ENCODE measurements at places on chromosomes 3 and 15.

- no peak for DNase-seq
Observed at GRCh38 chr15:45123397-45123796, 6.3 kb downstream of the DUOXA1 start.

DNA sequence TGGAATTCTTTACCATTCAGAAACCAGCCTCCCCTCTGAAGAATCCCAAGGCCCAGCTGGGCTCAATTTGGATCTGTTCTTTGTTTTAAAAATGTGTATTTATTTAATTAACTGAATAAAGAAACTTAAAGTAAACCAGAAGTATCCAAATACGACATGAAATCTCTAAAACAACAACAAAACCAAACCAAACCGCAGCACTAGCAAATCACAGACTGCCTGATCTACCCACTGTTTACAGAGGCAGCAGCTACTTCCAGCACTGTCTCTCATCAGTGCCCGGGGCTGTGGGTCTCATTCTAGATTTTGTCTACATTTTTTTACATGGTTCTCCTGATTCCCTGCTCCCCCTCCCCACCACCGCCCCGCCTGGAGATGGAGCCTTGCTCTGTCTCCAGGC lies 2.3 kb downstream of the FLNB start:
- no peak for DNase-seq

DNA sequence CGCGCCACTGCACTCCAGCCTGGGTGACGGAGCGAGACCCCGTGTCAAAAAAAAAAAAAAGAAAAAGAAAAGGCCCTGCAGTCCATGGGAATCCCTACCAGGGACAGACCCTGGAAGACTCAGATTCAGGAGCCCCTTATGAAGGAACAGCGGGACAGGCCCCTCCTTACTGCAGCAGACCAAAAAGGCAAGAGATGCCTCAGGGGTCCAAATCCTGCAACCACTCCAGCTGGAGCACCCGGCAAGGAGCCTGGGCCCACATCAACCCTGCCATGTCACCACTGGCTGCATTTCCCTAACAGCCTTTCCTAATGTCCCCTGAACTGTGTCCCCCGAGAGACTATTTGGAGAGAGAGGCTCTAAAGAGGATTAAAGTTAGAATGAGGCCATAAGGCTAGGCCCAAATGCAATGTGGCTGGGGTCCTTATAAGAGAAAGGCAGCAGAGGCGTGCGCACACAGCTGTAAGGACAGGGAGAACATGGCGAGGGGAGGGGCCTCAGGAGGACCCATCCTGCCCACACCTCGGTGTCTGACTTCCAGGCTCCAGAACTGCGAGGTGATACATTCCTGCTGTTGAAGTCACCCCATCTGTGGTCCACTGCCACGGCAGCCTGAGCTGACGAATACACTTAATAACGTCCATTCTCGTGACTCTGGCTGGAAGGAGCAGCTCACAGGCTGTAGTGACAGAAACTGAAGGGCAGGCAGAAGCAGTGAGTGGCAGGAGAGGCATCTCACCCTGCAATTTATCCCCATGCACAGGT lies 78.1 kb downstream of the ATP10A start:
- no peak for DNase-seq

DNA sequence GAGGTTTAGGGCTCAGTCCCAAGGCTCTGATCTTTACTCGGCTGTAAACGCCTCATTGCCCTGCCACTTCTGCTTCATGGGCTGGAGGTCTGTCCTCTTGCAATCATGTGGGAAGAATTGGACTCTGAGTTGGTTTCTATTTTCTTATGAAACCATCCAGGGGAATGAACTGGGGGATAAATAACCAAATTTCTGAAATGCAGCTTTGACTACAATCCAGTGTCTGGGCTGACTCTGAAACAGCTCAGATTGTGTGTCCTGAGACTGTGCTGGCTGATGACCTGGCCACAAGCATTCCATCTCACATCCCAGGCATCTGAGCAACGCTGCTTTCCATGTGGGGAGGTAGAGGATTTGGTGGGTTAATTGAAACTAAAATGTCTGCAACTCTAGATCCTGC lies 71.0 kb upstream of the GALNT15 start:
- no peak for DNase-seq

DNA sequence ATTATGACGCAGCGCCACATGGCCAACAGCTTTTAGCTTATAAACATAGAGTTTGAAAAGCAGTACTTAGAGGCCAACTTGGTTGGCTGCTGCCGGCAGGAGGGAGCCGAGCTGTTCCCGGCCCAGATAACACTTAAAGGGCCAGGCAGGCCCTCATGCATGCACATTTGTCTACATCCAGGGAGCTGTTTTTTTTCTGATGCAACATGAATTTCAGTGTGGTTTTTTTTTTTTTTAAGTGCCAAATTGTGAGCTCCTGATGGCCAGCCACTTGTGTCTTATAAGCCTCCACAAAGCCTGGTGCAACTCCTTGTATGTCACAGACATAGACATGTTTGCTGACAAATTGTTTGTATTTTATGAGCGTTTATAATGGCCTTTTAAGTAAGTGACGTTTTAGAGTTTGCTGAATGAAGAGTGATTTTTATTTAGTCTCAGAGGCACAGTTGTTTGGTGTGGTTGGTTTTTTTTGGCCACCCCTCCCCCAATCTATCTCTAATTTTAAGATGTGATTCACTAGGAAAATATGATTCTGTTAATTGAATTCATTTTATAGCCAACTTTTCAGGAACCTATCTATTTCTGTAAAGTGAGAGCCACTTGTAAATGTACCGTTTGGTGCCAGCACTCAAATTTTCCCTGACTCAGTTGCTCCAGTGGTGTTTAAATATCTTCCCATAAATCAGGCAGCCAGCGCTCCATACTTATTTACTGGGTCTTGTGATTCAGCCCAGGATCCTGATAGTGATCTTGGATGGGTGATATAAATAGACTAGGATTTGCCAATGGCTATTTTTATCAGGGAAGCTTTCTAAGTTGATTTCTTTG lies 134.3 kb downstream of the VGLL4 start:
- peak; percentile 28 for DNase-seq

- DNase-seq = no peak
Observed at GRCh38 chr15:31266712-31267111, 59.9 kb upstream of the KLF13 start.

DNA sequence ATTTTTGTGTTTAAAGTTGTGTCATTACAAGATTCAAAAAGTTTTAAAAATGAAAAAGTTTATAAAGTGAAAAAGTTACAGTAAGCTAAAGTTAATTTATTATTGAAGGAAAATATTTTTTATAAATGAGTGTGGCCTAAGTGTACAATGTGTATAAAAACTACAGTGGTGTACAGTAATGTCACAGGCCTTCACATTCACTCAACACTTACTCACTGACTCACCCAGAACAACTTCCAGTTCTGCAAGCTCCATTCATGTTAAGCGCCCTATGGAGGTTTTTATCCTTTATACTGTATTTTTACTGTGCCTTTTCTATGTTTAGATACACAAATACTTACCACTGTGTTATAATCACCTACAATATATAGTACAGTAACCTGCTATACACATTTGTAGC lies 76.3 kb downstream of the DTWD1 start:
- DNase-seq = no peak

DNA sequence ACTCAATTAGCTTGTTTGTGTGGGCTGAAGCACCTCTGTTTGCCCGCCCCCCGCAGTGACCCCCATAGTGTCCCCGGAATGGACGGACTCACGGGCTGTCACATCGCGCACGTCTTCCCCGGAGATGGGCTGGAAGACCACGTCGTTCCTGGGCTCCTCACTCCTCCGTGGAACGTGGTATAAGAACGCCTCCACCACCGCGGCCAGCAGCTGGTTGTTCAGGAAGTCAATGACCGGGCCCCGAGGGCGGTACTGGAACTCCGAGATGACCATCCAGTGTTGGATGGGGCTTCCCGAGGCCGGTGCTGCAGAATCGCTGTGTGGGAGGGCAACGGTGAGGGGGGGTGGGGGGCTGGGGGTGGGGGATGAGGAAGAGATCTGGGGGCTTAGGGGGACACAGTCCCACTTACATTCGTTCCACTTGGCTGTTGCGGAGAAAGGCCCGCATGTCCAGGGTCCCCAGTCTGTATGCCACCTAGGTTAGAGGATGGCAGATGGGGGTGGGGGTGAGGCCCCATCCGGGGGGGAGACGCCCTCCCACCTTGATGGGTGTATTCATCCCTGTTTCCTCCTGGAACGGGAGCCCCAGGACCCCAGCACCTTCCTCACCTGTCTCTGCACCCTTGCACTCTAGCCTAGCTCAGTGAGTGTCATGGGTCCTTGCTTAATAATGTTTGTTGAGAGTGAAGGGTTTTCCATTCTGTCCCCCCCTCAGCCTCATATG lies 30.2 kb downstream of the MUC20 start:
- no peak for DNase-seq

- DNase-seq = no peak
Observed at GRCh38 chr15:42544853-42545629, 3.6 kb downstream of the LRRC57 start.

- DNase-seq = no peak
Observed at GRCh38 chr3:141379250-141379966, 11.1 kb downstream of the ZBTB38 start.

GRCh38 chr15:57098896-57099295 lies 180.5 kb downstream of the TCF12 start:
- DNase-seq = no peak

- no peak for DNase-seq
Observed at GRCh38 chr15:48940508-48940907, 23.2 kb downstream of the SHC4 start.

- DNase-seq = no peak
Observed at GRCh38 chr3:30933478-30934207, 39.2 kb upstream of the GADL1 start.

All from nucleus accumbens (tissue), 56 donors.